A172 (cell line): ENCODE measurements at places on chromosomes 7 and 10. TPM values are rescaled to one million over a fixed set of nuclear protein-coding genes. Genes with fewer than 3 reads are reported as not detected.

HMX3 gene
- total RNA-seq = not detected in 2 replicates

HSPA12A gene
- 9.7 and 12.1 TPM in 2 replicates for total RNA-seq

PITRM1 gene
- 99.5 and 105 TPM in 2 replicates for total RNA-seq

PTPRE gene
- 3.8 and 4.7 TPM in 2 replicates for total RNA-seq

GRID1 gene
- total RNA-seq = 4.9 and 5.2 TPM in 2 replicates

ZNF117 gene
- total RNA-seq = 7.9 and 9.2 TPM in 2 replicates

UBTD1 gene
- 37.6 and 53.8 TPM in 2 replicates for total RNA-seq

MMS19 gene
- 90.4 and 105 TPM in 2 replicates for total RNA-seq

IFIT1B gene
- total RNA-seq = not detected in 2 replicates

GRCh38 chr7:36387435-36388231, 2.0 kb upstream of the ANLN start:
- DNase-seq = no peak

DNA sequence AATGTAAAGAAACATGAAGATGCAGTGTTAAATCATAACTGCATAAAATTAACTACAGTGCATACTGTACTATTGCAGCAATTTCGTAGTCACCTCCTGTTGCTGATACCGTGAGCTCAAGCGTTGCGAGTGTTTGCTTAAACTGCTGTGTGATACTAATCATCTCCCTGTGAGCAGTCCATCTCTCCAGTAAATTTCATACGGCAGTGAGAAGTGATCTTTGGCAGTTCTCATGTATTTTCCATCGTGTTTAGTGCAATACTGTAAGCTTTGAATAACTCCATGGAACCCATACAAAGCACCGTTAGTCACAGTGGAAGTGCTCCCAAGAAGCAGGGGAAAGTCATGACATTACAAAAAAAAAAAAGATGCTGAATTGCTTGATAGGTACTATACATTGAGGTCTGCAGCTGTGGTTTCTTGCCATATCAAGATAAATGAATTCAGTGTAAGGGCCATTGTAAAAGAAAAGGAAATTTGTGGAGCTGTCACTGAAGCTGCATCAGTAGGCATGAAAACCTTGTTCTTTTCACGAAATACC, 360.4 kb downstream of the EXOC4 start:
- no peak for DNase-seq

DNA sequence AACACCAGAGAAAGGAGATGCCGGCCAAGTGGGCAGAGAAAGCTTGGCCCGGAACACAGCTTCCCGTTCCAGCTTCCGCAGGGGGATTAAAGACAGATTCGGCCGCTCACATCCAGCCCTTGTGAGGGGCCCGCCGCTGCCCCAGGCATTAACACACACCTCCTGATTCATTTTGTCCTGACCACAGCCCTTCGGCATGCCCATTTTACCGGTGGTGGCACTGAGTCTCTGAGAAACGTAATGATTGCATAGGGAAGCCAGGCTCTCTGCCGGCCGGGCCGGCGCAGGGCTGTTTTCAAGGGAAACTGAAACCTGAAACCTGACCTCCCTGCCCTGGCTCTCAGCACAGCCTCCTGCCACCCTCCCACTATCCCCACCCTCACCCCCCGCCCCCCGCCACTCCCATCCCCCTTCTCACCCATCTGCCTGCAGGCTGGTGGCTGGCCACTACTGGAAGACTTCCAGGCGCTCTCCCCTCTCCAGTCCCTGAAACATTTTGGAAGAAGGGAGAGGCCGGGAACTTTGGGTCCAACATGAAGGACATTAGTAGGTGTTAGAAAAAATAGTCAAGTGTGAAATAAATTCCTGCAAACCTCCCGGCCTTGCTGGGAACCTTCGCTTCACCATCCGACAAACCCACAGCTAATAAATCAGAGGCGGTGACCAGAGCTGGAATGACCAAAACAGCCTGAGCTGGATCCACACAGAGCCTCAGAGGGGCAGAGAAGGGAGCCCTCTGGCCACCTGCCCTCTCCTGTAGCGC, 83.5 kb upstream of the CUX1 start:
- DNase-seq = peak; percentile 81

DNA sequence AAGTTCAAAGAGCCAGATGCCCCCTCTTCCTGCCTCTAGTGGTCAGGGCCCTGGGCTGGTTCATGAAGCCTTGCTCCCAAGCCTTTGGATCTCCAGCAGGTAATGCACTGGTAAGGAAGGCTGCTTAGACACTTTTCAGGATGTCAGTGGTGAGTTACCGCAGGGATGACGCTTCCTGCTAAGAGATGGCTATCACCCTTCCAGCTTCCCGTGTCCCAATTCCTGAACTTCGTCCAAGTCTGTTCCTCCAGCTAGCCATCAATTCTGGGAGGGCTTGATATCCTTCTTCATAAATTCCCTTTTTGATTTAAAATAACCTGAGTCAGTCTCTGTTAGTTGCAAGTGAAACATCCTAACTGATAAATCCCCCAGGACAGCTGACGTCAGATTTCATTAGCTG, 221.2 kb downstream of the PLXNA4 start:
- DNase-seq = no peak

GRCh38 chr7:70459546-70459945, 672.4 kb upstream of the GALNT17 start:
- DNase-seq = no peak

DNA sequence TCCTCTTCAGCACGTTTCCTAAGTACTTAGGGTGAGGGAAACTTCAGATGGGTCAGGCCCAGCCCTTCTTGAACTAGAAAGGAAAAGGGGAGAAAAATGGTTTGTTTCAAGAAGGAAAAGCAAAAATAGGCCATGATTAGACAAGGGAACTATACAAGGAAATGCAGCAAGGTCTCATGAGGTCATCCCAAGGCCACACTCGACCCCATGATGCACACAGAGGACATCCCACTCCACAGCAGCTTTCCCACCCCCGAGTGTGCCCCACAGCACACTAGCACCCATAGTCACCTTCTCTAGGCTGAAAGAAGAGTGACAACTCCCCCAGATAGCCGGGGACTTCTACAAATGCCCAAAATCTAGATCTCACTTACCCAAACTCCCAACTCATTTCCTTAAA, 173.4 kb downstream of the FAM107B start:
- no peak for DNase-seq

GRCh38 chr7:151552352-151553028, 32.8 kb upstream of the RHEB start:
- no peak for DNase-seq

GRCh38 chr7:150780292-150780691, 19.9 kb downstream of the TMEM176B start:
- no peak for DNase-seq

GRCh38 chr10:11215471-11215870, 197.8 kb downstream of the CELF2 start:
- DNase-seq = no peak

DNA sequence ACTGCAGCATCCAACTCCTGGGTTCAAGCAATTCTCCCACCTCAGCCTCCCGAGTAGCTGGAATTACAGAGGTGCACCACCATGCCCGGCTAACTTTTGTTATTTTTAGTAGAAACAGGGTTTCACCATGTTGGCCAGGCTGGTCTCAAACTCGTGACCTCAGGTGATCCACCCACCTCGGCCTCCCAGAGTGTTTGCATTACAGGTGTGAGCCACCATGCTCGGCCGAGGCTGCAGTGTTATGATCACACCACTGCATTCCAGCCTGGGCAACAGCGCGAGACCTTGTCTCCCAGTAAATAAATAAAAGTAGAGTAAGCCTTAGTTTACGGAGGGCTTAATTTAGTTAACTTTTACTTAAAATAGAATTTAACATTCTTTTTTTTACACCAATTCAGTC, 23.7 kb upstream of the IGF2BP3 start:
- DNase-seq = no peak

DNA sequence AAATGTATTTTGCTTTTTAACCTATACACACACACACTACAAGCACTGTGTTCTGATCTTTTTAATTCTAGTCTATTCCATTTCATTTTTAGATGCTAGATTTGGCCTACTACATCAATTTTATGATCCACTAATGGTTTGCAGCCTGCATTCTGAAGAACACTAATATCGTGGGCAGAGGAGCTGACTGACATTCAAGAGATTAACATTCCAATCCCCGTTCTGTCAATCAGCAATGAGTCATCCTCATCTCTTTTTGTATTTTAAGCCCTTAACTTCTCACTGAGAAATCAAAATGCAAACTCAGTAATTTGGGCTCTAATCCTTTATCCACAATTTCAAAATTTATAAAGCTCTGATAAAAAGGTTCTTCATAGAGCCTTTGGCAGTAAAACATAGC, 47.1 kb upstream of the GAD2 start:
- DNase-seq = no peak

DNA sequence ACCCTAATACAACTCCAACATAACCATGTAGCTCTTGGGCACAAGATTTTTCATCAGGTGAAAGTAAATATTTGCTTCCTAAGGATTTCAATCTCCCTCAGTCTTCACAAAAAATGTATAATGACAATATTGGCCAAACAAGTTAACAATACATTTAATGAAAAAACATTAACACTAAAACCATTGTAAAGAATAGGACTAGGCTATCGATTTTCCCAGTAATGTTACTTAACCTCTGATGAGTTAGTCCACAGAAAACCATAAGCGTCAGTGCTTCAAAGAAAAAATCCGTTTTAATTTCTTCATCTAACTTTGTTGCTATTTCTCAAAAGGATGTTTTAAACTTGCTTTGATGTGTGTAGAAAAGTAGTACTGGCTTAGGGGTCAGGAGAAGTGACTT, 1.2 kb downstream of the ZNF33B start:
- no peak for DNase-seq

DNA sequence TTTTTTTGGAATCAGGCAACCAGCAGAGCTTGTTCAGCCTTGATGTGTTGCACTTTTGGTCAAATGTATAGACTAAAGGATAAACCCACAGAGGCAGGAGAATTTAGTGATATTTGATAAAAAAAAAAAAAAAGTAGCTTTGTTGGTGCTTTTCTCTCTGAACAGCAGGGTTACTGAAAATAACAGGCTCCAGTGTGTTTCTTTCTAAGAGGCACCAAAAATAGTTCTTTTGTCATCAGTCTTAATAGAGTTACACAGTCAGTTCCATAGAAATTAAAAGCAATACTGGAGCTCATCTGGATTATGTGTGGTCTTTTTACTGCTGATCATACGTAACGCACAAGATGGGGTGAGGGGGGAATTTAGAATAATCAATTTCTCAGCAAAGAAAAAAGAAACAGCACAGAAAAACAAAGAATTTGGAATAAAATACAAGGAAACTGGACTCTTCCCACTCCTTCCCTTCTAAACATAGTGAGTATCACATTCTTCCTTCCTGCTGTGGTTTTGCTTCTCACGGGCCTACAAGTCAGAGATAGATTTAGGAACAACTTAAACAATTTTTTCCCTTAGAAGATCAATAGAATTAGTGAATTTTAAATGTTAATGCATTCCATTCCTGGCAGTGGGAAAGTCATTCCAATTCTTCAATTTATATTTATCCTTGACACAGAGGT, 178.8 kb upstream of the AKR1E2 start:
- DNase-seq = no peak

DNA sequence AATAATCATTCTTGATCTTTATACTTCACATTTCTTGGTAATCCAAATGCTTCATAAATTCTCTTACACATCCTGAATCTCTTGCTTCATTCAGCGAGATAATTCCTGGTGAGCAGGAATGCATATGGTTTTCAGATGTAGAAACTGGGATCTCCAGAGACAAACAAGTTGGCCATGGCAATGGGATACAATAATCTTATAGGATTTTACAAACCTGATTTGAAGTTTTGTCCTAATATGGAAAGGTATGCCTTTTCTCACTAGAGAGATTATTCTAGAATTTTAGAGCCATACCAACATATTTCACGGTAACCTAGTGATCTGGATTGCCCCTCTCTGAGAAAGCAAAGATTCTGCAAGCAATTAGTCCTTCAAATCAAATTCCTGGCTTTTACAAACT, 13.1 kb upstream of the TRDMT1 start:
- DNase-seq = no peak

- peak; percentile 16 for DNase-seq
Measured at GRCh38 chr7:128831178-128831993, 1.2 kb downstream of the FLNC start.

DNA sequence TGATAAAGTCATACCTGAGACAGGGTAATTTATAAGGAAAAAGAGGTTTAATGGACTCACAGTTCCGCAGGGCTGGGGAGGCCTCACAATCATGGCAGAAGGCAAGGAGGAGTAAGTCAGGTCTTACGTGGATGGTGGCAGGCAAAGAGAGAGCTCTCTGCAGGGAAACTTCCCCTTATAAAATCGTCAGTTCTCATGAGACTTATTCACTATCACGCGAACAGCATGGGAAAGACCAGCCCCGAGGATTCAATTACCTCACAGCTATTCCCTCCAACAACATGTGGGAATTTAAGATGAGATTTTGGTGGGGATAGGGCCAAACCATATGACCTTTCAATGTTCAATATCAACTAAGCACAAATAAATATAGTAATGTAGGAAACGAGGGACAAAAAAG, 559.4 kb upstream of the KCND2 start:
- no peak for DNase-seq

DNA sequence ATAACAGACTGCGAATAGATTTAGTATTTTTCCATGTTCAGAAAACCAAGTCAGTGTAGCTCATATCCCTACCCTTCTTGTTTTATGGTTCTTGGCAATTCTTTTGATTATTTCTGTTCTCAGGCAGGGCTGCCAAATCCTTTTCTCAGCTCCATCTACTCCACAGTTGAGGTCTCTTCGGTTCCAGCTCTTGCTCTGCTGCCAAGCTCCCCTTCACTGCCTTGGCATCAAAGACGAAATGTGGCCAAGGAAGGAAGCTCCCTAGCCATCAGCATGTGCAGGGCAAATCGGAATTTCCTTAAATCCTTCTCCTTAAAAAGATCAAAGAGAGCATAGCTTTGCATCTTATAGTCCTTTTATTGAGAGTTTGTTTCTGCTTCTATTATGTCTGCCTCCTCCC, 116.4 kb upstream of the NOBOX start:
- DNase-seq = no peak

DNA sequence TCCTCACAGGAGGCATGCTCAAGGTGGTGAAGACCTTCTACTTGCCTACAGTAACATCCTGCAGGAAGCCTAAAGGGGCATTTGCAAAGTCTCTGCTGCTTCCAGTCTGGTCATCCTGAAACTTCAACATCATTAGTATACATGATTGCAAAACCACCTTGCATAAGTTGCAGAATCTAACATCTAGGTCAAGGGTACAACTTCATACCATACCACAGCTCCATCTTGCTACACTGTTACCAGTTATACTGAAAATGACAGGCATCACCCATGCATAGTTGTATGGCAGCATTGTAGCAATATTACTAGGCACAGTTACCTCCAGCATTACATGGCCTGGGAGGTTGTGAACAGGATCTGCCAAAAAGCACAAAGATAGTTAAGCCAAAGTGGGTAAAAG, 13.7 kb upstream of the MACROH2A2 start:
- no peak for DNase-seq
